SK-N-MC (cell line): ENCODE measurements at places on chromosomes 1 and 21.

DNA sequence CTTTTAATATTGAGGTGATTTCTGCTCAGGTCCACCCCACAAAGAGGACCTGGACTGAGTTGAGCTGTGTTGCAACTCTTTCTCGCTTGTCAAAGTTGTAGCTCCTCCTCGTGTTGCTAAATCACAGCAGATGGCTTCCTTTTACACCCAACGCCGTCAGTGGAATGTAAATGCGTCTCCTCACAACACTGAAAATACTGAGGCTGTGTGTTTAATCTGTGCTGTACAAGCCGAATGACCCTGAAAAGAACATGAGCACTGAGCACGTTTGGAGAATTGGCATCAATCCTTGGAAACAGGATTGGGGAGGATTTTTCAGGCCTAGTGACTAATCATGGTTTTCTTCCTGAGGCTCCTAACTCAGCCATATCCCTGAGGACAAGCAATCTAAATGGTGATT lies 196.0 kb downstream of the CRB1 start:
- no peak for DNase-seq

DNA sequence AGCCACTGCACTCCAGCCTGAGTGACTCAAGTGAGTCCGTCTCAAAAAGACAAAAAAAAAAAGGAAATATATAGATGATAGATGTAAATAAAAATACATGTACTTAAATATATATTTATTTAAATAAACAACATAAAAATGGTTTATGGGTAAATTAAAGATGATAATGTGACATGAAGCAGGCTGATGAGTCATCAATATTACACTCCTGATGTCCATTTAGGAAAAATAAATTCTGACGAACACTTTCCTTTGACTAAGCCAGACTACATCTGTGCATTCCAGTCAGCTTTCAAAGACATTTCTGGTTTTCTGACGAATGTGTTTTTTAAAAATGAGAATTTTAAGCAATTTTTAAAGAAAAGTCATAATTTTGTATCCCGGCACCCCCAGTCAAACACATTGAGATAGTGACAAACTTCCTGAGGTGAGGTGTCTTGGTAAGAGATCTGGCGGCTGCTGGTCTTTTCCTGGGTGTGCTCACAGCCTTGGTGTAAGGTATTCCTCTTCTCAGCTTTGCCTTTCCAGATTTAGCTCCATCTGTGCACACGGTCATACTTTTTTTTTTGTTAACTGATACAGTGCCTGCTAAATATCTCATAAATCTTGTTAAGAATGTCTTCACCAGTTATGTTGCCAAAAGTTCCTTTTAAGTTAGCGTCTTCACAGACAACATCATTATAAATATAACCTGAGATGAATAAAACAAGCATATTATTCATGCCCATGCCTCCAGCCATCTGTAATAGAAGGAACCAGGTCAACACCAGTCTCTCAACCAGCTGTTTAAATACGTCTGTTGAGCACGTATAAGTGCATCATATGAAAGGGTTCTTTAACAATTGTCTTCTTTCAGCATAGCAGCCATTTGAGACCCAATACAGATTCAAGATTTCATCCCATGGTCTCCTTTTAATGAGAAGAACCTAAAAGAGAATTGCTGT lies 214.5 kb upstream of the PLD5 start:
- DNase-seq: no peak

DNA sequence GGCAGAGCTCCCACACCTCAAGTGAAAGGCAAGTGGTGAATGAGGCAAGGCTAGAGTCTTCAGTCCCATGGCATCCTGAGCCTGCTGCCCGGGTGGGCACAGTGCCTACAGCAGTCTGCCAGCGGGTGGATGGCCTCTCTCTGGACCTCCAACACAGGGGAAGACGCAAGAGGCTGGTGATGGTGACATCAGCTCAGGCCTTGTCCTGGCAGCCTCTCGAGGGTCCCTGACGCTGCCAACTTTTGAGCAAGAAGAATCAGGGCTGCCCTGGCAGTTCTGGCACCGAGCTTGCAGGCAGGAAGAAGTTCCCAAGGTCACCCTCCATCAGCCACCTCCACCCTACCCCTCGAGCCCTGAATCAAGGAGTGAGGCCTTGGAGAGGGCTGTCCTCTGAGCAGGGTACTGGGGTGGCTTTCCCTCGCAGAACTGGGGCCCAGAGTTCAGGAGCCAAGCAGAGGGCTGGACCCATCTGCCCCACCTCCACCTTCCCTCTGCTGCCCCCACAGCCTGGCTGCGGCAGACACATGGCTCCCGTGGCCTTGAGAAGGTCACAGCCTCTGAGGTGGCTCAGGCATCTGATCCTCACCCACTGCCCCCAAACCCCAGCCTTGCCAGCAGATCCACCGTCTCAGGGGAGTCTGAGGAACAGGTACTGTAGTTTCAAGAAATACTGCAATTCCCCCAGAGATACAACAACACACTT lies 5.8 kb downstream of the RAP1GAP start:
- no peak for DNase-seq

GRCh38 chr1:160951443-160952128 lies 3.0 kb downstream of the ITLN2 start:
- DNase-seq: peak; percentile 12

GRCh38 chr1:222582099-222582774 lies 7.5 kb downstream of the TAF1A start:
- no peak for DNase-seq

DNA sequence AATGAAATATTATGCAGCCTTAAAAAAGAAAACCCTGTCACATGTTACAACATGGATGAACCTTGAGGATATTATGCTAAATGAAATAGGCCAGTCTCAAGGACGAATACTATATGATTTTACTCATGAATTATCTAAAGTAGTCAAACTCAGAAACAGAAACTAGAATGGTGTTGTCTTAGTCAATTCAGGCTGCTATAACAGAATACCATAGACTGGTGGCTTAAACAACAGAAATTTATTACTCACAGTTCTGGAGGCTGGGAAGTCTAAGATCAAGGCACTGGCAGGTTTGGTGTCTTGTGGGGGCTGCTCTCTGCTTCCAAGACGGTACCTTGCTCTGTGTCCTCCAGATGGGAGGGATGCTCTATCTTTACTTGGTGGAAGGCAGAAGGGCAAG lies 113.8 kb upstream of the DNAH14 start:
- DNase-seq: no peak

DNA sequence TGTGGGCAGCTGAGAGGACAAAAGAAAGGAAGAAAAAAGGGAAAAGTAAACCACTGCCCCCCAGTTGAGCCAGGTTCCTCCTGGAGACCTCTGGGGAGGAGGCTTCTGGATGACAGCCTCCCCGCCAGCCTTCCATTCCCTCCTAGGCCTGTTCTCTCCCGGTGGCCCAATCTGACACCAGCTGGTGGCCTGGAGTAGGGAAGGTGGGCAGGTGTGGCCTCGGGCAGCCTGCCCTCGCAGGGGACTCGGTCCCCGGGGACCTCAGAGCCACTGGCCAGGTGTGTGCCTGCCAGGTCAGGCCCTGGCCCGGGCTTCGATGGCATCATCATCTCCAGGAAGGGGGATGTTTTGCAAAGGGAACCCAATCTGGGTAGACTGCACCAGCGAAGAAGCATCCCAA lies 159.0 kb downstream of the CASZ1 start:
- DNase-seq: no peak

DNA sequence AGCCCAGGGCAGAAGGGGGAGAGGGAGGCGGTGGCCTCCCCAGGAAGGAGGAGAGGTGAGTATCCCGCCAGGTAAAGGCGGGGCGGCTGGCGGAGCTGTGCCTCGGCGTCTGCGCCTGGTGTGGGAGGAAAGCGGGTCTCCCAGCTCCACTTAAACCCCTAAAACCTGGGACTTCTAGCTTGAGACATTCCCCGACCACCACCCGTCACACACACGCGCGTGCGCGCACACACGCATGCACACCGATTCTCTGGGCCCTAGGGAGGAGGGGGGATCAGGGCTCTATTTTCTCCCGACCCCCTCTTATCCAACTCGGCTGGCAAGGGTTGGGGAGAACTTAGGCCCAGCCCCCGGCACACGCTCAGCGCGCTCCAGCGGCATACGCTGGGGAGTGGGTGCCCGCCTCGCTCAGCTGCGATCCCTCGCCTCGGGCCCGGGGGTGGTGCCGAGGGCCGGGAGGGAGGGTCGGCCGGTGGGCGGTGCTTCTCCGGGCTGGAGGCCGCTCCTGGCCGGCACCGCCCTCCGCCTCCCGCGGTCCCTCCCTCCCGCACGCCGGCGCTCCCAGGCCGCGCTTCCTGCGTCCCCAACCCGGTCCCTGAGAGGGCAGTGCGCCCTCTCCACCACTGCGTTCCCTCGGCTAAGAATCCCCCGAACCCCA lies at the start of gene TMEM51:
Gene TMEM51 (plus strand): TSS at position 564 of the 658 bp plus-strand sequence. CDS start 61,341 bp downstream, outside the sequence.
- no peak for DNase-seq

DNA sequence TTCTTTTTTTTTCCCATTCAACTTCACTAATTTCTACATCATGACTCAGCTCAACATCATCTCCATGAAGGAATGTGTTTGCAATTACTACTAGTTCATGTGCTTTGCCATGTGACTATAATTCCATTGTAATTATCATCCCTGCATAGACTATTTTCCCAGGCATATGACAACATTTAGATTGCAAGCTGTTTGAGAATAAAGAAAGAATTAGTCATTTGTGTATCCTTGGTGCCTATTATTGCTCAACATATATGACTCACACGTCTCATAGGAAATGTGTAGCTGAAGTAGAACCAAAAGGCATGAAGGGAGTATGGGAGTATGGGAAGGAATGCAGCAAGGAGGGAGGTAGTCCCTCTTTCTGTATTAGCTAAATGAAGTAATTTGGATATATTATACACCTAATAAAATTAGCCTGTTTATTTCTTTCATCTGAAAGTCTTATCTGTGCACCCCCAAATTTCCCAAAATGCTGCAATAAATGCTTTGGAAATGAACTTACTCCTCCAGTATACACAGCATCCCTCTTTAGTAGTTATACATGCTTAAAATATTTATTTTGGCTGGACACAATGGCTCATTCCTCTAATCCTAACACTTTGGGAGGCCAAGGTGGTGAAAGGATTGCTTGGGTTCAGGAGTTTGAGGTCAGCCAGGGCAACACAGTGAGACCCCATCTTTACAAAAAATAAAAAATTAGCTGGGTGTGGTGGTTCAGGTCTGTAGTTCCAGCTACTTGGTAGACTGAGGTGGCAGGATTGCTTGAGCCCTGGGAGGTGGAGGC lies 316.9 kb upstream of the ADGRL4 start:
- no peak for DNase-seq

DNA sequence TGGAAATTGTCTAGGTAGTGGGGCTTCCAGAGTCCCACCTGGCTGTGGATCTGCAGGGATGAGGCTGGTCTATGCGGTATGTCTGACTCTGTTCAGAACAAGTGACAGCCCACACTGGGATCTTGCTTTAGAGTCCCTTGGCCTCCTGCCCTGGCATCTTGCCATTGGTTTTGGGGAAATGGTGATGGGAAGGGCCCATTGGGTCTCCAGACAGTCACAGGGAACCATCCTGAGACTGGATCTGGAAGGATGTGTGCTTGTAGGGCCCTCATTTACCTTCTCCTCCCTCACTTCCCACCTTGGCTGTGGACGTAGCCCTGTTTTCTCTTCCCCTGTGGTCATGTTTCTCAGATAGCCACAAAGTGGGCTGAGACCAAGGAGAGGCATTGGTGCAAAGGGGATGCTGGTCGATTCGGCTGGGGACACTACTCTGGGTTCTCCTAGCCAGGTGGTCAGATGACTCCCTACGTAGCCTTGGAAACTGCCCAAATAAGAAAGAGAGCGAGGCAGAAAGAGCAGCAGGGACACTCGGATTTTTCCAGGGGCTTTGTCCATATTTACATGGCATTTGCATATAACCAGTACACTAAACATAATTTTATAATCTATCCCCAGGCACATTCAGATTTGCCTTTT lies 15.1 kb downstream of the SOX13 start:
- DNase-seq: no peak

- no peak for DNase-seq
These were observed at the start of gene HMCN1 for GRCh38 chr1:185733818-185734735. Gene HMCN1 (plus strand): TSS chr1:185734391. CDS start chr1:185734780, 389 bp downstream.

DNA sequence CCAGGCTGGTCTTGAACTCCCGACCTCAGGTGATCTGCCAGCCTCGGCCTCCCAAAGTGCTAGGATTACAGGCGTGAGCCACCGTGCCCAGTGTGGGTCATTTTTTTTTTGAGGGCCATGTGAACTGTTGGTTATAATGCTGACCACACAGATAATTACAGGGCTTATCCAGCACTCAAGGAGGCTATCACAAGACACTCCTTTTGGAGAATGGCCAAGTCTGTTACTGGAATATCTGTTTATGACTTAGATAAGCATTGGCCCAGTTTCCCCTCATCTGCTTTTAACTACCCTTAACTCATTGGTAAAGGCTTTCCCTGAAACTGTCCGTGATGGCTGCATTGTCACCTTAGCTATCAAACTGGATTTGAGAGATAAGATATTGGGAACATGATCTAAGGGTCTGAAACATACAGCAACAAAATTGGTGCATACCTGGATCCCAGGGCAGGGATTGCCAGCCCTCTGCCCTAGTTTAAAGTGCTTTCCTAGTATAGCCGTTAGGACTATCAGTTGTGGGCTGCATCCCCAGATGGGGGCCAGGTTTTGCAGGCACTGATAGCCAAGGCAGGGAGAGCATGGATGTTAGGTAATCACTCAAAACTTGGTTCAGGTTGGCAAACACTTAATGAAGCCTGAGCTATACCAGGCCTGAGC lies 15.6 kb downstream of the SZT2 start:
- DNase-seq: no peak

DNA sequence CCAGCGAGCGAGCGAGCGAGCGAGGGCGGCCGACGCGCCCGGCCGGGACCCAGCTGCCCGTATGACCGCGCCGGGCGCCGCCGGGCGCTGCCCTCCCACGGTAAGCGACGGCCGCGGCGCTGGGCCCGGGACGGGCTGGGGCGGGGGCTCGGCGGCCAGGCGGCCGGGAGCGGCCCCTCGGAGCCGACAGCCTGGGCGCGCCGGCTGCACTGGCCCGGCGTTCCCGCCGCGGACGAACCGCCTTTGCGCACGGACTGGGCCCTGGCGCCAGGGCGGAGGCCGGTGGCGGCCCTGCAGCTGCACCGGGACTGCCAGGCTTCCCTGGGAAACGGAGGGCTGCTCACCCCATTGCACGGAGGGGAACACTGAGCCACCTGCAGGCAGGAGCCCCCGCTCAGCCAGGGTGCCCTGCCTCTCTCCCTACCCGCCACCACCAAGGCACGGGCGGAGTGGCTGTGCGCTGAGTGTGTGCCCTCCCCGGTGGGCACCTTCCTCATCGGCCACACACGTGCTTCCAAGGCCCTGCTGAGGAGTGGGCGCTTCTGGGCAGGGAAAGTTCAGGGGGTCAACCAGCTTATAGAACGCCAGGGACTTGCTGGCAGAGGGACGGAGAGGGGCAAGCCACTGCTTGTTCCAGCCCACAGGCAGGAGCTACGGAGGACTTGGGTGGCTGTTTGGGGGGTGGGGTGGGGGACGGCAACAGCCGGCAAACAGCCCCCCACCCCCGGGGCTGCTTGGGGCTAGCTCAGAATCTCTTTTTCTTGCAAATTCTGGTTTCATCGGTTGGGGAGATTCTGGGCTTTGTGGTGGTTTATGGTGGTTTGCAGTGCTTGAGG lies 532 bp downstream of the CSF1 start:
- DNase-seq: no peak

GRCh38 chr1:111217183-111217910 lies 10.2 kb upstream of the CHI3L2 start:
- no peak for DNase-seq

GRCh38 chr1:94349853-94350252 lies 68.3 kb upstream of the ABCD3 start:
- DNase-seq: no peak
